ENCODE measurements at places on chromosomes 7 and 10.
A peak's percentile ranks its signal among the peaks of the same experiment; 100 is the strongest.

GRCh38 chr10:491667-492424, 197.6 kb downstream of the DIP2C start:
- DNase-seq = no peak

DNA sequence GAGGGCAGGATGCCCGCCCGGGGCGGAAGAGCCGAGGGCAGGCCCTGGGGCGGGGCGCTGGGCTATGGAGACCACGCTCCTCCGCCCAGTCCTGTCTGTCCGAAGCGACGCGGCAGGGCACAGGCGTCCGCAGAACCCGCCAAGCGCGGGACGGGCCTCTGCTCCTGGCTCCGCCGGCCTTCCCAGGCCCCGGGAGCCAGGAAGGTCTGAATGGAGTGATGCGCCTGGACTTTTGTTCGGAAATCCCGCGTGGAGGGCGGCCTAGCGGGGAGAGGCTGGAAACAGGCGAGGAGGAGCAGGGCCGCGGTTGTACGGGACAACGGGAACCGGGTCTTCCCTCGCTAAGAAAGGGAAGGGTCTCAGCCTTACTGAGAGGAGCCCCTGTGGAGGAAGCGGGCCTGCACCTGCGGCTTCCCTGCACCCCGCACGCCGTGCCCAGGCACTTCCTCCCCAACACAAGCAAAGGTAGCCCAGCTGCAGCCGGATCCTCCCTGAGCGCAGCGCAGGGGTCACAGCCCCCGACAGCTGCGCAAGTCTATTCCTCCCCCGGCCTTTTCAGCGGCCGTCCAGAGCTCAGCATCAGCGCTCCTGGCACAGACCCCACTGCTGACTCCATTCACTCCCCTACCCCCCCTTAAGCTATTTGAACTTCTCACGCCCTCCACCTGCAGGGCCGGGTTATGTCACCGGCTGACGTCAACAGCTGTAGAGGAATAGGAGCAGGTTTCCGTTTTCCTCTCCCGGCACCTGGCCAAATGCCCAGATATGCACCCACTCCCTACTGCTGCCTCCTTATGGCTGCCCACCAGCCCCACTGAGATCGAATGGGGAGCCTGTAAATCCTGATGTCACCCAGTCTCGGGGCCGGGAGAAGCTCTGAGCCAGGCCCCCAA, 143.2 kb upstream of the RET start:
- peak; percentile 80 for DNase-seq

DNA sequence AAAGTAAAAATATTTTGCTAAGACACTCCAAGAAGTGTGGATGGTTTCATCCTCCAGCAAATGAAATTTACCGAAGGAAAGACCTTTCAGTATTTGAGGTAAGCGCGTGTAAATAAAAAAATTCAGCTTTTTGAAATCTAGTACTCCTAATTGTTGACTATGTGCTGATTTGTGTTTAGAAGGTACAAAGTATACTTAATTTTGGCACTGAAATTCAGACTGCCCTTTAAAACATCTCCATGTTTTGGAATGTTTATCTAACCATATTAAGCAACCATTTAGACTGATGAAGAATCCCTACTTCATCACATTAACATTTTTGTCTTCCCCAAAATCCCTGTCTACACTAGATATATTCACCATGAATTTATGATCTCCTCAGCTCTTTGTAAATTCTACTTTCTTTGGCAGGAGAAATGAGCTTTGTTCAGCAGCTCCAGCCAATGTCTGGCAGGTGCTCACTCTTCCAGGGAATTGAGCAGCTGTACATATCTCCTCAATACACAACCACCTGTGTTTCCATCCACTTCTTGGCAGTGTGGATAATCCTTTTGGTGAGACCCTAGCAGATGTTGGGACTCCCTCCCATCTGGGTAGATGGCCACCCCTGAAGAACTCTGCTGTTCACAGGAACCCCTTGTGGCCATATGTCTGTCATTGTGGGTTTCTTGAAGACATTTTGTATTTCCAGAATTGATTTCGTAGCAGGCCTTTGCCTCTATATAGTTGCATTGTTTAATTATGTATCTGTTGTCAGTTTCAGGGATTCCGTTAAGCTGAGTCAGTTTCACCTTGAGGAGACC, 129.4 kb upstream of the SAMD8 start:
- no peak for DNase-seq

GRCh38 chr7:130901209-130901783, 167.3 kb upstream of the KLF14 start:
- DNase-seq = no peak

DNA sequence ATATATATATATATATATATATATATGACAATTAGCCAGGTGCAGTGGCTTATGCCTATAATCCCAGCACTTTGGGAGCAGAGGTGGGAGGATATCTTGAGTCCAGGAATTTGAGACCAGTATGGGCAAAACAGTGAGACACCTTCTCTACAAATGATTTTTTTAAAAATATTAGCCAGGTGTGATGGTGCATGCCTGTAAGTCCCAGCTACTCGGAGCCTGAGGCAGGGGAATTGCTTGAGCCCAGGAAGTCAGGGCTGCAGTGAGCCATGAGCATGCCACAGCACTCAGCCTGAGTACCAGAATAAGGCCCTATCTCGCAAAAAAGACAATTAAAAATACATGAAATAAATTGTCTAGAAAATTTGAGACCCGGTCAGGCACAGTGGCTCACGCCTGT, 47.2 kb upstream of the MSRB2 start:
- DNase-seq = no peak

DNA sequence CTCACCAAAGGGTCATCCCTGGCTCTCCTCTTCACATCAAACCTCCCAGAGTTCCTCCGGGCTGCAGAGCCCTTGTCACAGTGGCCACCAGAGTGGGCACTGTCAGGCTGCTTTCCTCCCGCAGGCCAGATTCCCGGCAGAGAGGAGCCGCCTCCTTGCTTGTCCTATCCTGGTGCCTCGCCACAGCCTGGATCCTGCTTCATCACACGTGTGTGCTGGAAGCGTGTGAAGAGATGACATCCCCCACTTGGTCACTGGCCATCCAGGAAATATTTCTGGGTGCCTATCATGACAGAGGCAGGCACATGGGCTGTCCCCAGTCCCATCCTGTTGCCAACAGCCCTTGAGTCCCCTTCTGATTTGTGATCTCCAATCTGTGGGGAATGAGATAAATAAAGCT, 15.0 kb downstream of the INSIG1 start:
- no peak for DNase-seq

GRCh38 chr7:148264933-148265557, 325.5 kb upstream of the C7orf33 start:
- peak; percentile 63 for DNase-seq

- DNase-seq = no peak
Observed at GRCh38 chr10:77532068-77532467, 105.5 kb downstream of the KCNMA1 start.

DNA sequence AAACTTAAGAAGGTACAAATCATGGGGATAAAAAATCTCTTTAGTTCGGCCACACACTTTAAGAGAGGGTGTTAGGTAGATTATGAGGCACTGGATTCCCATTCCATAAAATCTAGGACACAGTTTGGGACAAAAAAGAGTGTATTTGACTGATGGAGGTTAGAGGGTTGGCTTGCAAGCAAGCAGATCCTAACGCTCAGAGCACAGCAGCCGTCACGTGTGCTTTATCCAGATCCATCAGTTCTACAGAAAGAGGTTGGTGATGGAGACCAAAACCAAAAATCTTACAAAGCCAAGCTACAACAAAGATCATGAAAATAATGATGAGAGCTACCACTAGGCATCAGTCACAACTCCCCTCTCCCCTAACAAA, 549.4 kb downstream of the TNS3 start:
- no peak for DNase-seq

- no peak for DNase-seq
Observed at GRCh38 chr10:97686301-97686961, 610 bp downstream of the AVPI1 start.

DNA sequence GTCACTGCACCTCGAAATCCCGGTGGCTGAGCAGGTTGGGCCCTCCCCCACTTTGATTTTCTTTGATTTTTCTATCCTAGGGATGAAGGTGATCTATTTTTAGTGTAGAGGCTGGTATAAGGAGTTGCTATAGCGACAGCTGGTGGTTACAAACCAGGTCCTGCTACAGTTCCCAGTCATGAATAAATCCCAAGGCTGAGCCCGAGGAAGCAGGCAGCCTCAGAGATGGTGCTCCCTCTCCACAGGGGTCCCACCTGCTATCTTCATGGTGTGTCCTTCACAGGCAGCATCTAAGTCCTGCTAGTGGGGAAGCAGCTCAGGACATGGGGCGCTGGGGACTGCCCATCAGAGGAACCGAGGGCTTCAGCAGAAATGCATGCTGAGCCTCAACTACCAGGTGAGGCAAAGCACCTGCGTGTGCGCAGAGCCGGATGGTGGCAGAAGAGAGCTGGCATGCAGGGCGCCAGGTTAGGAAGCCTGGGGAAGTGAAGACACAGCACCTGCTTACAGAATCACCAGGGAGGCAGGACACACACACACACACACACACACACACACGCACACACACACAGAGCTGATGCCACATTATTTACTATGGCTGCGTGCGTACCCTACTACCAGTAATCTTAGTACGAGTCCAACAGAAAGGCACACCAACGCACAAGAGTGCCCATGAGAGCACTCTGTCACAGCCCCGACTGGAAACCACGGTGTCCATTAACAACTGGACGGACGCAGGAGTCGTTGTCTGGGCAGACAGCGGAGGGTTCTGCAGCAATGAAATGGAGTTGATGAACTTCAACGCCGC, 150.9 kb downstream of the PRKAG2 start:
- peak; percentile 75 for DNase-seq

- no peak for DNase-seq
Observed at GRCh38 chr10:105023211-105024111, 382.4 kb downstream of the SORCS3 start.

- no peak for DNase-seq
Observed at GRCh38 chr10:101052285-101052684, 9.5 kb upstream of the KAZALD1 start.

GRCh38 chr7:52507546-52508255, 527.7 kb upstream of the POM121L12 start:
- no peak for DNase-seq

- DNase-seq = no peak
Observed at GRCh38 chr10:102003541-102003940, 52.4 kb downstream of the ARMH3 start.

- DNase-seq = no peak
Observed at GRCh38 chr7:1818575-1819258, 148.6 kb downstream of the ELFN1 start.

GRCh38 chr7:121083790-121084251, 95.3 kb downstream of the CPED1 start:
- no peak for DNase-seq

- peak; percentile 90 for DNase-seq
Observed at GRCh38 chr7:107538001-107538400, 25.7 kb downstream of the COG5 start.

- DNase-seq = no peak
Observed at GRCh38 chr10:73576178-73576889, 14.8 kb downstream of the USP54 start.

DNA sequence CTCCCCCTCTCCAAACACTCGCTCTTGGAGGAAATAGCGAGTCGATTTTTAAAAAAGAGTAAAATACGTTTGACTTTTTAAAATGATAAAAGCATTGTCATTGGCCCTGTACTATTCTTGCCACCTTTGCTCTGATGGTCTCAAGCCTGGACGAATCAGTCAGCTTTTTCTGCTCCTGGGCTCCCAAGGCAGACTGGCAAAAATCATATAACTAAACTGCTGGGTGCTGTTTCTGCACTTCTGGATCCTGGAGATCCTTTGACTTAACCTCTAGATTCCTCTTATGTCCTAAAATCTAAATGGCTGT, 1.8 kb downstream of the TPST1 start:
- DNase-seq = no peak

GRCh38 chr10:27464993-27465392, 39.1 kb upstream of the RAB18 start:
- no peak for DNase-seq

DNA sequence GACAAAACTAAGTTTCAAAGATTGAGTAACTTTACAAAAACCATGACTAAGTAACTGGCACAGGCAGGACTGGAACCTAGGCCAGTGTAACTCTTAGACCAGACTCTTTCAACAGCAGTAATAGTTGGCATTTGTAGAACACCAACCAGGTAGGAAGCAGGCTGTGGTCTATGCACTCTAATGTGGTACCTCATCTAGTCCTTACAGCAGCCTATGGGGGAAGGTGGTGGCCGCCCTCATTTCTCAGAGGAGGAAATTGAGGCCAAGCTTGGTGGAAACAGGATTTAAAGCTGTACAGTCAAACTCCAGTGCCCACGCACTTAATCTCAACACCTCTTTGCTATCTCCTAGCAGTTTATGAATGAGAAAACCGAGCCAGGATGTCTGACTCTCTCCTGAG, 165.4 kb upstream of the LRGUK start:
- no peak for DNase-seq

- no peak for DNase-seq
Observed at GRCh38 chr10:92354587-92354986, 63.6 kb downstream of the MARCHF5 start.

DNA sequence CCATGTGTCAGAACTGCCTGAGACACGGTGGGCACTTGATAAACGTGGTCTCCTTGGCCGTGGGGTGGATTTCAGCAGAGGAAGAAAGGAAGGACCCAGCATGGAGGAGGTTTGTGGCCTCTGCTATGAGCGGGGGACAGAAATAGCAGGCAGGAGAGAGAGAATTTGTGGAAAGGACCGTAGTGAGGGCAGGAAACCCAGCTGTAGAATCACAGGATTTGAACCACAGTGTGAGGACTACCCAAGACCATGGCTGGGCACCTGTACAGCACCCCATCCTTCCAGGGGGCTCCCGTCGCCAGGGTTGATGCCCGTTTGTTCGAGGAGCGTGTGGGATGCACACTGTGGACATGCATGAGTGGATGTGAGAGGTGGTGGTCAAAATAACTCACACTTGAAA, 183.4 kb downstream of the PTPN20 start:
- no peak for DNase-seq

GRCh38 chr10:107687701-107688100, 523.2 kb upstream of the SORCS1 start:
- no peak for DNase-seq

DNA sequence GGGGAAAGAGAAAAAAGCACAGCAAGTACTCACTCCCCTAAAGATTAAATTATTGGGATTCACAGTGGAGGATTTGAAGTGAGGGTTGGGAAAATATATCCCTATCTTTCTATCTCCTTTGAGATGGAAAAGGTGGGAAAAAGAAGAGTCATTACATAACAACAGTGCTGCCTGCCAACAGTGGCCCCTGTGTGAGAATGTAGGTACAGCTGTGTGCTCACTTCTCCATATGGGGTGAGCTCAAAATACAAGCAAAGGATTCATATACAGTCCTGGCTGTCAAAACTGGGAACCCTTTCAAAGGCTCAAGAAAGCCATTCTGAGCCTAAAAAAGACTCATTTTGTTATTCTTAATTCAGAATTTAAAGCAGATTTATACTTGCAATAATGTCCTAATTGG, 458.5 kb downstream of the GPAM start:
- DNase-seq = no peak

- no peak for DNase-seq
Observed at GRCh38 chr10:122328676-122329075, 45.8 kb upstream of the PLEKHA1 start.

- no peak for DNase-seq
Observed at GRCh38 chr7:32155712-32156111, 85.5 kb upstream of the PDE1C start.
